ENCODE measurements at places on chromosomes 13 and 19. TPM values are rescaled to one million over a fixed set of nuclear protein-coding genes. Genes with fewer than 3 reads are reported as not detected.

GRCh38 chr19:48539503-48540096 is 12.4 kb upstream of the SULT2B1 start:
- H3K27ac ChIP-seq, result peak overlapping the region; percentile 36
- DNase-seq, result no peak
- H3K4me3 ChIP-seq, result no peak overlapping the region
- peaks cover 38% of the 10 kb centered on the region for H3K4me1 ChIP-seq
- no peaks in the 10 kb centered on the region for H3K36me3 ChIP-seq
- no peaks in the 10 kb centered on the region for H3K27me3 ChIP-seq

GRCh38 chr13:112893570-112894422 is 75.2 kb upstream of the MCF2L start:
- peaks cover 18% of the 10 kb centered on the region for H3K27me3 ChIP-seq
- DNase-seq, result no peak
- no peaks in the 10 kb centered on the region for H3K36me3 ChIP-seq
- no peak overlapping the region for H3K27ac ChIP-seq
- H3K4me1 ChIP-seq, result peaks cover 43% of the 10 kb centered on the region
- H3K4me3 ChIP-seq, result peak overlapping the region; percentile 33

DNA sequence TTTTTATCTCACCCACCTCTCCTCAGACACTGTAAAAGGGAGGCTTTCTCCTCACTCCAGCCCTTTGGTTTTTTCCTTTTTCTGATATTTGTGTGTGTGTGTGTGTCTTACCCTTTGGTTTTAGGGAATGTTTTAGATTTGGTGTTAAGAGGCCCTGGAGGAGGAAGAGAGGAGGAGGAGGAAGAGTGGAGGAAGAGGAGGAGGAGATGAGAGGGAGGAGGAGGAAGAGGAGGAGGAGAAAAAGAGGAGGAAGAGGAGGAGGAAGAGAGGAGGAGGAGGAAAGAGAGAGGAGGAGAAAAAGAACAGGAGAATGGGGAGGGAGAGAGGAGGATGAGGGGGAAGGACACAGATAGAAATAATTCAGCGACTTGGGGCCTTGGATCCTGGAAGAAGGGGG is 10.5 kb downstream of the KLHL26 start:
- no peaks in the 10 kb centered on the region for H3K36me3 ChIP-seq
- peak overlapping the region; percentile 77 for H3K27ac ChIP-seq

The ELL gene
- 7.5 TPM for total RNA-seq

- no peaks in the 10 kb centered on the region for H3K36me3 ChIP-seq
- peak overlapping the region; percentile 41 for H3K27ac ChIP-seq
- no peak for DNase-seq
Measured at GRCh38 chr13:112721198-112722104, 31.6 kb downstream of the ATP11A start.

DNA sequence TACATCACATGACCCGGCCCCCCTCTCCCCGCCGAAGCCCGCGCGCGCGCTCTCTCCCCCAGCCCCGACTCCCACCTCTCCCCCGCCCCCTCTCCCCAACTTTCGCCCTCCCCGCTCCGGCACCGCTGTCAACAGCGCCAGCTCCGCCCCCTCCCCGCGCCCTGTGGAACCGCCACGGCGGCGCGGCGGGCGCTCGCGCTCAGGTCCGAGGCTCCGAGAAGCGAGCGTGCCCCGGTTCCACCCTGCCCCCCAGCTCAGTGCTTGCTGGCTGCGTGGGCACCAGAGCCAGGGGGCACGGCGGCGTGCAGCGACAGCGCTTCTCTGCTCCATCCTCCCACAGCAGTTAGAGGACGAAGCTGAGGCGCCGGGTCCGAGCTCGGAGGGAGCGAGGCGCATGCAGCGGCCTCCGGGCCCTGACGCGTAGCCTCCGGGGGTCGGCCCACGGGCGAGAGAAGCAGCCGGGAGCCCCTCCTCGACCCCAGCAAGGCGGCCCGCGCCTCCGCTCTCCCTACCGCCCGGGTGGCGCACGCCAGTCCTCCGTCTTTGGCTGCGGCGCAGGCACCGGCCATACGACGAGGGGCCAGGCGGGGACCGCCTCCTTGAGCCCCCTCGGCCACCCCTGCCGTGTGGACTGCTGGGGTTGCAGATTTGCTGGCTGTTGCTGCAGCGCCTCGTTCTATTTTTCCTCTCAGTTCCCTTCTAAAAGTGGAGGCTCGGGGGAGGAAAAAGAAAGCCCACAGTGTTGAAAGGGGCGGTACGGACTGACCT is 109.5 kb downstream of the KCNRG start:
- H3K4me3 ChIP-seq, result peak overlapping the region; percentile 78
- H3K36me3 ChIP-seq, result no peaks in the 10 kb centered on the region
- no peak for DNase-seq
- peaks cover 15% of the 10 kb centered on the region for H3K4me1 ChIP-seq
- peak overlapping the region; percentile 100 for H3K27ac ChIP-seq

The ZNF880 gene
- total RNA-seq, result 3.0 TPM

DNA sequence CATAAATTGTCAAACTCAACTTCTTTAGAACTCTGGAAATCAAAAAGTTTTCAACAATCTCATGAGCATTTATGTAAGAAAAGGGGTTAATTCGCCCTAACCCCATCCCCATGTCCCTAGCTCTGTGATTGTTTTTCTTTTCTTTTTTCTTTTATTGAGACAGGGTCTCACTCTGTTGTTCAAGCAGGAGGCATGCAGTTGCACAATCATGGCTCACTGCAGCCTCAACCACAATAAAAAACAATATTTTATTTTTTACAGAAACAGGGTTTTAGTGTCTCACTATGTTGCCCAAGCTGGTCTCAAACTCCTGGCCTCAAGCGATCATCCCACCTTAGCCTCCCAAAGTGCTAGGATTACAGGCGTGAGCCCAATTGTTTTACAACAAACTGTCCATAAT is 16.7 kb downstream of the VWA8 start:
- H3K36me3 ChIP-seq, result no peaks in the 10 kb centered on the region
- H3K4me1 ChIP-seq, result peaks cover 11% of the 10 kb centered on the region
- no peak overlapping the region for H3K4me3 ChIP-seq
- no peak for DNase-seq

DNA sequence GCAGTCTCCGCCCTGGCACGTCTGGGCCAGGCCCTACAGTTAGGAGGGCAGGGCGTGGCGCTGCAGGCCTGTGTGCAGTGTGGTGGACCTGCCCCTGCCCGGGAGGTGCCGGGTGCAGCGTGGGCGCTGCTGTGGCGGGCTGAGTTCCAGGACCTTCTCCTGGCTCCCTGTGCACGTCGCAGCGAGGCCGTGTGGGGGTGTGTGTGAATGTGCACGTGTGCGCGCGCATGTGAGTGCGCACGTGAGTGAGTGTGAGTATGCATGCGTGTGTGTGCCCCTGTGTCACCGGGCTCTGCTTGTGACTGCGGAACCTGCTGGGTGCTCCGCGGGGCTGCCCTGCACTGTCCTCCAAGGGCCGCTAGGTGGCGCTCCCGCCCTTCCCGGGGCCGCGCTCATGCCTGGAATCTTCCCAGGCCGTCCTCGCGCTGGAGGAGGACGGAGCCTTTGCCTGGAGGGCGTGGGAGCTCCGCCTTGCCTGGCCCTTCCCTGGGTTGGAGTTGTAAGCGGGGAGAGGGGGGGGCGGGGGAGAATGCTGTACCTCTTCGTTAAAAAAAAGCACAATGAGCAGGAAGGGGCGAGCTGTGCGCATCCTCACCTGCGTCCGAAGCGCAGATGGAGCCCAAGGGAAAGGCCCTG is 79.3 kb downstream of the KDM4B start:
- peaks cover 55% of the 10 kb centered on the region for H3K4me1 ChIP-seq
- H3K27me3 ChIP-seq, result no peaks in the 10 kb centered on the region
- H3K36me3 ChIP-seq, result peaks cover 11% of the 10 kb centered on the region

The FUT6 gene
- 62.4 TPM for total RNA-seq

GRCh38 chr13:105982219-105982930 is 553.1 kb downstream of the EFNB2 start:
- H3K27me3 ChIP-seq, result no peaks in the 10 kb centered on the region
- no peak overlapping the region for H3K4me3 ChIP-seq
- no peak overlapping the region for H3K27ac ChIP-seq
- H3K36me3 ChIP-seq, result no peaks in the 10 kb centered on the region
- peaks cover 16% of the 10 kb centered on the region for H3K4me1 ChIP-seq

DNA sequence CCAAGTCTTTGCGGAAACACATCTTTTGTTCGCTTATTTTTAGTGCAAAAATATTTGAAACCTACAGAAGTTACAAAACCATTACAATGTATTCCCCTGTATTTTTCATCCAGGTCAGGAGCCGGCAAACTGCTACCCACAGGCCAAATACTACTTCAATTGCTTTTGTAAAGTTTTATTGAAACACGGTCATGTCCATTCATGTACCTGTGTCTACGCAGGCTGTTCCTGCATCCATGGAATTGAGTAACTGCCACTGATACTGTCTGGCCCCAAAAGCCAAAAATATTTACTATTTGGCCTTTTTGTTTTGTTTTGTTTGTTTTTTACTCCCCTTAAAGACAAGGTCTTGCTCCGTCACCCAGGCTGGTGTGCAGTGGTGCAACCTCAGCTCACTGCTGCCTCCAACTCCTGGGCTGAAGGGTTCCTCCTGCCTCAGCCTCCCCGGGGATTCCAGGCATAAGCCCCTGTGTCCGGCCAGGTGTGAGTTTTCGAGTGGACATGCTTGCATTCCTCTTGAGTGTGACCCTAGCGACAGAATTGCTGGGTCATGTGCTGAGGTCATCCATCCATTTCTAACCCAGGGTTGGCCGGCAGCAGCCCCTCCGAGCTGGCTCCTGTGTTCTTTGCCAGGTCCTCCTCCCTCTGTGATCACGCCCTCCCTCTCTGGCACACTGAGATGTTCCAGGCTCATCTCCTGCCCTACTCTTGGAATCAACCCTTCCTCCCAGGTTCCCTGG is 10.9 kb upstream of the S1PR4 start:
- no peak overlapping the region for H3K27ac ChIP-seq
- H3K36me3 ChIP-seq, result peaks cover 38% of the 10 kb centered on the region
- H3K27me3 ChIP-seq, result no peaks in the 10 kb centered on the region
- DNase-seq, result no peak

The MAST1 gene
- not detected for total RNA-seq

DNA sequence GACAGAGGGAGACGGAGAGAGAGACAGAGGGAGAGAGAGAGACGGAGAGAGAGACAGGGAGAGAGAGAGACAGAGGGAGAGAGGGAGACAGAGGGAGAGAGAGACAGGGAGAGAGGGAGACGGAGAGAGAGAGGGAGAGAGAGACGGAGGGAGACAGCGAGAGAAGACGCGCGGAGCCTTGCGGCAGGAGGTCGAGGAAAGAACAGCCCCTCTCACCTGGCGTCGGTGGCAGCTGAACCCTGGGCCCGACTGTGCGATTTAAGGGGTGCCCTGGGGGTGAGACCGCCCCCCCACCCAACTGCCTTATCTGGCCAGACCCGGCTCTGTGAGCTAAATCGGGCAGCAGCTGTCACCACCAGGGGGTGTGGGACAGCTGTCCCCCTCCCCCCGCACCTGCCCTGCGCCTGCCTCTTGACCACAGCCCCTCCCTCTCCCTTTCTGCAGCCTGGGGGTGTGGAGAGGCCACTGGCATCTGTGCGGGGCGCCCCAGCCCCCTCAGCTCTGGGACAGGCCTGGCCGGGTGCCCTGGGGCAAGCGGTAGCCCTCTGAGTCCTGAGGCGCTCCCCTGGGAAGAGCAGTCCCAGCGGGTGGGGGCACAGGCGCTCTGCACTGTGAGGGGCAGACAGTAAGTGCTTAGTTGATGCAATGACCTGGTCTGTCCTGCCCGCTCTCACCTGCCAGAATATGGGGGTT is 10.8 kb downstream of the JOSD2 start:
- H3K27ac ChIP-seq, result no peak overlapping the region
- no peaks in the 10 kb centered on the region for H3K36me3 ChIP-seq
- H3K4me3 ChIP-seq, result no peak overlapping the region
- H3K27me3 ChIP-seq, result no peaks in the 10 kb centered on the region

DNA sequence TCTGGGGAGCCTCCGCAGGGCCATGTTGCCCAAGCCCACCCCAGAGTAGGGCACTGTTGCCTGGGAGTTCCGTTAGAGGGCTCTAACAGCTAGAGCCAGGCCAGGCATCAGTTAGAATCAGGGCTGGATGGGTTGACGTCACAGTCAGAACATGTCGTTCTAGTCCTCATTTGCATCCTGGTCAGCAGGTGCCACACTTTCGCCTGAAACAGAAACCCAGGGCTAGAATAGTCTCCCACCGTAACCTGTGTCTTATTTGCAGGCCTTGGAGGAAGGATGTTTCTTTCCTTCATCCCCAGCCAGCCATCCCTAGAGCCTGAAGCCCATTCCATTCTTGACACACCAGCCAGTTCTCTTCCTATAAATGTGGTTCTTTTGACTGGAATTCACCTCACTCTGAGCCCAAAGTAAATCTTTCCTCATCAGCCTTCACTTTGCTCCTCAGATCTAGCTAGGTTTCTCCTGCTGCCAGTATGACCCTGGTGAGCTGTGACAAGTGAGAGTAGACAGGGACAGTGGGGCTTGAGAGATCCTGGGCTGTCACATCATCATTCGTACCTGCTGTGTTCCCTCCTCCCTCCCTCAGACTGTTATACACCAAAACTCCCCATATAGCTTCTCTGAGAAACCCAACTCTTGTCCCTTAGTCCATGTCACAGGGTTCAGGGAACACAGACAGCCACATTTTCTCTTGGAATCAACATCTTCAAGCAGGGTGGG is 12.2 kb upstream of the CCDC97 start:
- no peaks in the 10 kb centered on the region for H3K27me3 ChIP-seq
- H3K27ac ChIP-seq, result peak overlapping the region; percentile 57
- DNase-seq, result no peak

The CCDC194 gene
- total RNA-seq, result not detected

The CRX gene
- total RNA-seq, result not detected

The PGLYRP2 gene
- not detected for total RNA-seq

The ZNF780B gene
- total RNA-seq, result 14.9 TPM

GRCh38 chr13:42355092-42355485 is 83.1 kb downstream of the AKAP11 start:
- no peak for DNase-seq
- no peak overlapping the region for H3K4me3 ChIP-seq
- peaks cover 9% of the 10 kb centered on the region for H3K4me1 ChIP-seq
- H3K27ac ChIP-seq, result no peak overlapping the region
- no peaks in the 10 kb centered on the region for H3K36me3 ChIP-seq

DNA sequence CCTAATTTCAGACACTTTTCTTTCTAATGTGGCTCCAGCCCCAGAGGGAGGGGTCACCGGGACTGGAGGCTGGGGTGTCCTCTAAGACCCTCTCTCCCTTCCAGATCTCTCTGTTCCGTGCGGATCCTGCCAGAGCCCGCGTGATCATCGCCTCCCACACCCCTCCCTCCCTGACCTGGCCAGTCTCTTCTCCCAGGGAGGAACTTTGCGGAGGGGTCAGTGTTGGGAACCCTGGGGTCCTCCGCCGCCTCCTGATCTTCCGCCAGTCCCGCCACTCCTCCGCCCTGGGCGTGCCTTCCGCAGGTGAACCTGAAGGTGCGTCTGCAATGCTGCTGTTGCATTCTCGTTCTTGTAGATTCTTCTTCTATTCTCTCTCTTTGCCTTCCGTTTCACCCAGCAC is 9.1 kb downstream of the SOX21 start:
- H3K27ac ChIP-seq, result no peak overlapping the region
- no peak overlapping the region for H3K4me3 ChIP-seq
- H3K4me1 ChIP-seq, result peaks cover 37% of the 10 kb centered on the region

The ZFP82 gene
- 2.1 TPM for total RNA-seq

The STAP2 gene
- 131 TPM for total RNA-seq

The GSK3A gene
- 24.4 TPM for total RNA-seq

The PDE4C gene
- total RNA-seq, result not detected

The TUBA3C gene
- total RNA-seq, result not detected
